GM12878 (cell line): ENCODE measurements at places on chromosomes 5 and 9. TPM values are rescaled to one million over a fixed set of nuclear protein-coding genes. Genes with fewer than 3 reads are reported as not detected.

- no peak for DNase-seq
These were observed 66.4 kb downstream of the MACROH2A1 start for GRCh38 chr5:135332519-135333150.

DNA sequence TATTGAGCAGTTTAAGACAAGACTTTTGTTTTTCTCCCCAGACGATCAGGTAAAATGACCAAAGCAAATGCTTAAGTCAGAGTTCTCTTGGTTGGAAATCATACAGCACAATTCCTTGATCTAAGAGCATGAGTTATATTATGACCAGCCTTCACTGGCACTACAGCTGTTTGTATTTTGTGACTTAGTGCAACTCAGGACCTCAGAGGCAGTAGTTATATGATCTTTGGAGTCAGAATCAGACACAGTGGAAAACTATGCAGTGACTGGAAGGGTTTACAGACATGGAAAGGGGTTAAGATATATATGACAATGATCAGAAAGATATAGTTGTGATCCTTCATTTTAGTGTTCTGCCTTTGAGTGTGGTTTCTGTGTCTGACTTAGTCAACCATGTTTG lies 24.3 kb downstream of the RAD23B start:
- no peak for DNase-seq

- no peak for DNase-seq
These were observed 38.3 kb upstream of the FBXW11 start for GRCh38 chr5:172044631-172045314.

DNA sequence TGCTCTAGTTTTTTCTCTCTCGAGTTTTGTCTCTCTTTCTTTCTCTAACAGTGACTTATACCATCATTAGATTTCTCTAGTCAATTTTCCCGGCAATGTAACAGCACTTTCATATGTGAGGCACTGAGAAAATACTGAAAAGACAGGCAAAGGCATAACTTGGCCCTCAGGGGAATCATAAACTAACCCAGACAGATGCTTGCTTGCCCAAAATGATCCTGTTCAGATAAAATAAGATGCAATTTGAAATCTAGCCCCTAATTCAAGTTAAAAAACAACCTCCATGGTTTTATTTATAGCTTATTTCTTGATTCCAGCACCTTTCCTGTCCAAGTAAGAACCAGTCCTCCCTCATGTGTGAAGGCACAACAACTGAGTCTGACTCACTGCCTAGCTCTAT lies 294.6 kb downstream of the GAS1 start:
- no peak for DNase-seq

GRCh38 chr5:173961418-173961817 lies 27.6 kb upstream of the C5orf47 start:
- no peak for DNase-seq

- no peak for DNase-seq
These were observed 4.2 kb upstream of the CA9 start for GRCh38 chr9:35669331-35670145.

- no peak for DNase-seq
These were observed 662.9 kb upstream of the ZNF608 start for GRCh38 chr5:125409234-125409860.

GRCh38 chr9:129823542-129823934 lies 398 bp downstream of the TOR1A start:
- DNase-seq = no peak

DNA sequence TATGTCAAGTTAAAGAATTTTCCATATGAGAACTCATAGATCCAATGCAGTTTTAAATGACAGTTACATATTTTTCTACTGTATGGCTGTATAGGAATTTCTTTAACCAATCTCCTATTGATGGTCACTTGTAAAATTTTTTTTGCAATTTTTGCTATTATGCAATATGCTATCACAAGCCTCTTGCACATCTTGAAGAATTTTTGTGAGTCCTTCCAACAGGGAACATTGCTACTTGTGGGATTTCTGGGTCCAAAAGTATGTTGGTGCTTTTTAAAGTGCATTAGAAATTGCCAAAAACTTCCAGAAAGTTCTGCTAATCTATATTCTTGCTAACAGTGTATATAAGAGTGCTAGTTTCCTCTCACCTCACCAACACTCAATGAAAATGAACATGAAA lies 65.1 kb downstream of the NPR3 start:
- no peak for DNase-seq

- no peak for DNase-seq
These were observed 563.0 kb upstream of the KLF4 start for GRCh38 chr9:108052431-108053080.

GRCh38 chr9:88017096-88017495 lies 42.8 kb upstream of the CDK20 start:
- no peak for DNase-seq

- no peak for DNase-seq
These were observed 20.9 kb upstream of the SPARC start for GRCh38 chr5:151707567-151707966.

DNA sequence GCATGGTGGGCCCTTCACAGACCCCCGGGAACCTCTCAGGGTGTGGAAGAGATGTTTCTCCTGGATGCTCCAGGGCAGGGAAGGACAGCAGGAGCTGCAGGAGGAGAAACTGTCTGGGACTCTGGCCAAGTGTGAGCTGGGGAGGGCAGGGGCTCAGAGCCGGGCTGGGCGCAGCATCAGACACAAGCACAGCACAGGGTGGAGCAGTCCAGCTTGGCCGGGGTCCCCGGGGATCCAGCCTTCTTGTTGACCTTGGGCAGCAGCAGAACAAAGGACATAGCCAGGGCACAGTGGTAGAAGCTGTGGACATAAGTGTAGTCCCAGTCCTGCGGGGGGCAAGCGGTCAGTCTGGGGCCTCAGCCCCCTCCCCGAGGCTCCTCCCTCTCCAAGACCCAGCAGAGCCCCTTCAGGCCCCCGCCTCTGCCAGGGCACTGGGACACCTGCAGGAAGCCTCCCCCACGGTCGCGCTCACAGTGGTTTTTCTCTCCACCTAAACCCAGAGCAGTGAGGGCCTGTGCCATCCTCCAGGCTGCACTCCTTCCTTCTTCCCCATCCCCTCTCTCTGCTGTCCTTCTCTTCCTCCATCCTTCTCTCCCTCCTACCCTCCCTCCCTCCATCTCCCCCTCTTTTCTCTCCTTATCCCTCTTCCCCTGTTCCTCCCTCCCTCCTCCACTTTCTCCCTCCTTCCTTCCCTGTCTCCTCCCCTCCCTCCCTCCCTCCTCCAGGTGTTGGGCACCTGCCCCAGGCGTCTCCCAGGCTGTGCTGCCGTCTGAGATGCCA lies 10.1 kb downstream of the MYMK start:
- no peak for DNase-seq

DNA sequence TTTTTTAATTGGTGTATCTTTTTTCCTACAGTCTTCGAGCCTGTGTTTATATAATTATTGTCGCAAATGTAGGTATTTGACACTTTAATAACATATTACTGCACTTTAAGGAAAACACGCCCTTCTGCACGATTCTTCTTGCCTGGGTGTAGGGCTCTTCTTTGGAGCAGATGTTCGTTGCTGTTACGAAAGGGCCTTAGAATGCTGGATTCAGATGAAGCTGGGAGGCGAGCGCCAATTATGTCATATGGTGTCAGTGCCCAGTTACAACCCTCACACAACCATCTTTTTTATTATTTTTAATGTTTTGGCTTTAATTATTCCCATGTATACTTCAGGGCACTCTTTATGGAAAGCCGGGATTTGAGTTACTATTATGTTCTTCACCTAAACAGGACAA lies 553.0 kb downstream of the EBF1 start:
- DNase-seq = no peak

- no peak for DNase-seq
These were observed 109.5 kb upstream of the MAN2A1 start for GRCh38 chr5:109580225-109580624.

- peak; percentile 60 for DNase-seq
These were observed 1.4 kb downstream of the IQGAP2 start for GRCh38 chr5:76404223-76405211.

- DNase-seq = no peak
These were observed 1.1 kb downstream of the LURAP1L start for GRCh38 chr9:12775679-12776512.

DNA sequence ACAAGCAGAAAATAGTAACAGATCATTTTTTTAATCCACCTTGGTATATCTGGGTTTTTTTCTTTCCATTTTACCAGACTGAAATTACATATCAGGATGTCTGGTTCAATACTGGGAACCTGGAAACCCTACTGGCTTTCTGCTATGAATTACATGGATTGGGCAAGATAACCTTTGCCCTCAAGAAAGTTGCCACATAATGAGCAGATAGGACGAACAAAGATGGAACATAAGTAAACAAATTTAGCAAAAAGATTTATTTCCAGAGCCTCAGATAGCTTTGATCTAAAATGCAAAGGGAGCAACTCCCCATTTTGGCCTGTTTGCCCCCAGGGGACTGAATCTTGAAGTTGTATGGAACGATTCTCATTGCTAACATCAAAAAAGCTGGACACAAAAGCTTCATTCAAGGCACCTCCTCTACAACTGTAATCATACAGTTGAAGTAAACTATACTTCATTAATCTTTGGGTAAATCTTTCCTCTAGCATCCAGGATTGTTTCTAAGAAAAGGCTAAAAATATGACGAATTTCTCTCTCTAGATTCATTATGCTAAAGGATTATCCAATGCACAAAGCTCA lies 131.6 kb upstream of the PTGER4 start:
- no peak for DNase-seq

GRCh38 chr9:34211395-34211794 lies 32.6 kb downstream of the UBAP1 start:
- DNase-seq = no peak

DNA sequence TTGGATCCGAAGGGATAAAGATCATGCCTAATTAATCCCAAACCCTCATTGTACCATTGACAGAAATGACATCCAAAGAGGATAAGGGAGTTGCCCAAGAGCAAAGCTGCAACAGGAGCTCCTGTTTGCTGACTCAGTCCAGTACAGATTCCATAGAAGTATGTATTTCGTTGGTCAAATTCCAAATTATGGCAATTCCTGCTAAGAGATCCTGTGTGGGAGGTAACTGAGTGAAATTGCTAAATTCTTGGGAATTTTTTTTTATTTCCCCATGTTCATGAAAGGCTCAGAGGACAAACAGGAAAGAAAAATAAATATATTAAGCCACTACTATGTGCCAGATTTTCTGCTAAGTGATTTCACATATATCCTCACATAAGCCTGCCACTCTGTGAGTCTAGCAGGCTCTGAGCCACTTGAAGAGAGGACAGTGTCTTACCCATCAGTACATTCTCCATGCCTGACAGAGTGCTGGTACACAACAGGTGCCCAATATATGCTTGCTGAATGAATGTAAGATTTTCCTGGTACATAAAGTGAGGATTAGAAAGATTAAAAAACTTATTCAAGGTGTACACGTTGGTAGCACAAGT lies 132.7 kb downstream of the GLIS3 start:
- DNase-seq = no peak

- DNase-seq = no peak
These were observed 52.2 kb upstream of the SPINK5 start for GRCh38 chr5:148011398-148012137.

DNA sequence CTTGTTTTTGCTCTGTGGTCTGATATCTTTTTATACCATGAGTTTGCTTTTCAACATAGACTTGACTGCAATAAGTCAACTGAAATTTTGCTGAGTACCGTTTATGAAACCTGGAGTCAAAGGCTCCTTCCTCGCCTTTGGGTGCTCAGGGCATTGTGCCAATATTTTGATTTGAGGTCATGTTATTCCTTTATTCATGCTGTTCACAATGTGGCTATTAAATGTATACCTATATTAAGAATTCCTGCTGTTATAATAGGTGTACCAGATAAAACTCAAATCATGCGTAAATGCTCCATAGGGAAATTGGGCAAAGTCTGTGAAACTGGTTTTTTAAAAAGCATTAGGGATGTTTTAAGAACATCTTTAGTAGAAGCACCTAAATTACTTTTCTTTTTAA lies 334.0 kb upstream of the NUDT12 start:
- DNase-seq = no peak

DNA sequence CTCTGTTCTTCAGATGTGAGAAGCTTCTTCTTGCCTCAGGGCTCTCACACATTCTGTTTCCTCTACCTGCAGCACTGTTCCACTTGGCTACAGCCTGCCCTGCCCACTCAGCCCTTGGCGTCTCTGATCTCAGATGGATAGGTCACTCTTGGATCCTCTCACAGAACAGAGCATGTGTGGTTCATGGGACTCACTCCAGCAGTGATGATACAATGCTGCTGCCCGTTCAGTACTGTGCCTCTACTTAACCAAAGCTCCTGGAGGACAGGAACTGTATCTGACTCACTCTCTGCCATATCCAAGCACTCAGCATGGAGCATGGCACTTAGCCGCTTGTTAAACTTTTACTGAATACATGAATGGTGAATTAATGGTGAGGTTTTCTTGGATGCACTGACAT lies 3.4 kb upstream of the SPINK4 start:
- no peak for DNase-seq

GRCh38 chr5:172102913-172103626 lies 85.0 kb downstream of the STK10 start:
- no peak for DNase-seq

DNA sequence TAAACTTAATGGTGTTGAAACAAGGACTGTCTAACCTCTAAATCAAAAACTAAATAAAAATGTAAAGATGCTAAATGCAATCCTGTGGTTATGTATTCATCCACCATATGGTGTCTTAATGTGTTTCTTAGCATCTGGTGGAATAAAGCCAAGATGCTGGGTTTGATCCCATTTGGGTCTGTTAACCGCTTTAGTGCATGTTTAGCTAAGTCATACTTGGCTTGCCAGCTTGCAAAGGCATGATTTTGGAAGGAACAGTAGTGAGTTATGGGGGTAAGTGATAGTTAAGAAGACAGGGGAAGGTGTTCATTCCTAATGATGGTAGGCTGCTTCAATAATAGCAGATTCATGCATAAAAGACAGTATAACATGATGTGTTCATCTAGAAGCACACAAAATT lies 139.0 kb upstream of the SLC27A6 start:
- DNase-seq = no peak

The CCDC180 gene
- polyA plus RNA-seq = 0.10 and 0.37 TPM in 2 replicates

The OBP2B gene
- polyA plus RNA-seq = not detected in 2 replicates

The SPATA9 gene
- polyA plus RNA-seq = 0.24 and 0.27 TPM in 2 replicates

The NME5 gene
- 0.52 TPM in 1 of 2 replicates, not detected in the other for polyA plus RNA-seq

The AFAP1L1 gene
- polyA plus RNA-seq = not detected in 2 replicates

The CRB2 gene
- 0.12 TPM in 1 of 2 replicates, not detected in the other for polyA plus RNA-seq

The KDM3B gene
- 13.8 and 13.9 TPM in 2 replicates for polyA plus RNA-seq

The C9 gene
- not detected in 2 replicates for polyA plus RNA-seq
